ENCODE measurements at places on chromosomes 5 and 9.

DNA sequence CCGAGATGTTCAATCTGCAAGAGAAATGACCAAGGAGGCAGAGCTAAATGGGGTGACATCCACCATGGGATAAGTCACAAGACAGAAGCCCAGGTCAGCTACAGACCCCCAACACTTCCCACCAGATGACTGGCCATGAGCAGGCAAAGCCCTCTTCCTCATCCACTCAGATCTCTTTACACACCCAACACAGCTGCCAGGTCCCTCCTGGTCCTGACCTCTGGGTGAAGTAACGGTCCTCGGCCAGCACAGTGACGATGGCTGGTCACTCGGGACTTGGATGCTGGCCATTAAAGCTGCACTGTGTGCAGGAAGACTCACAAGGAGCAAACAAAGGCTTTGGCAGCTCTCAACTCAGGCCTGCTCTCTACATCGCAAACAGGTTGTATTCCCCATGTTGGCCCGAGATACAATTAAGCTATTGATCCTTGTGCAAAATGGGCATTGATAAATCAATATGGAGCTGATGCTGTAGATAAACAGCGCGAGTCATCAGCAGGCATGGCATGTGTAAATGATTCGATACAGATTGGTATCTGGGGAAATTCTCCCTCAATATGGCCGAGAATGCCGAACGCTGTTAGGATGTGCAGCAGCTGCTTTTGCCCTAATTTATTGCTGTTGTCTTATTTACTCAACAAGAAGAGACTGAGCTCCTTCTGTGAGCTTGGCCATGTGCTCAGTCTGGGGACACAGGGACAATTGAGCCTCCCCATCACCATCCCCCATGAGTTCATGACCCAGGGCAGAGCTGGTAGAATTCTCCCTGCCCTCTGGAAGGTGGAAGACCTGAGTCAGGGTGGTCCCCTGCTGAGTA lies 98.7 kb downstream of the C5orf15 start:
- no peak for DNase-seq

- DNase-seq, result no peak
Measured at GRCh38 chr5:38551030-38552017, 5.1 kb downstream of the LIFR start.

- DNase-seq, result no peak
Measured at GRCh38 chr5:74409166-74409706, 231.3 kb downstream of the ENC1 start.

- DNase-seq, result no peak
Measured at GRCh38 chr9:76020652-76021051, 130.2 kb downstream of the PCSK5 start.

DNA sequence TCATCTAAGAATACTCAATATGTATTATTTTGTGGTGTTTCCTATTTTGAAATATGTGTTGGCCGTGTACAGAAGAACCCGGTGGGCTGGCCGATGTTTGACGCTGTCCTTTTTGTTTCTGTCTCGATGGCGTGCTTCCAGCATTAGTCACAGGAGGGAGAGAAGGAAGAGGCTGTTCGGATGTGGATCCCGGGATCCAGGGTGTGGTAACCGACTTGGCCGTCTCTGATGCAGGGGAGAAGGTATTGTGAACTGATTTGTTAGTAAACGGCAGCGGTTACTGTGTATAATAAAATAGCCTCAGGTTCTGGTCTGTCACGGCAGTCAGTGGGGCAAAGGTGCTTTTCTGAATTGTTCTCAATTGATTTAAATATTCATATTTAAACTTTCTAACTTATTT lies 275.0 kb downstream of the ARHGEF28 start:
- DNase-seq, result no peak

DNA sequence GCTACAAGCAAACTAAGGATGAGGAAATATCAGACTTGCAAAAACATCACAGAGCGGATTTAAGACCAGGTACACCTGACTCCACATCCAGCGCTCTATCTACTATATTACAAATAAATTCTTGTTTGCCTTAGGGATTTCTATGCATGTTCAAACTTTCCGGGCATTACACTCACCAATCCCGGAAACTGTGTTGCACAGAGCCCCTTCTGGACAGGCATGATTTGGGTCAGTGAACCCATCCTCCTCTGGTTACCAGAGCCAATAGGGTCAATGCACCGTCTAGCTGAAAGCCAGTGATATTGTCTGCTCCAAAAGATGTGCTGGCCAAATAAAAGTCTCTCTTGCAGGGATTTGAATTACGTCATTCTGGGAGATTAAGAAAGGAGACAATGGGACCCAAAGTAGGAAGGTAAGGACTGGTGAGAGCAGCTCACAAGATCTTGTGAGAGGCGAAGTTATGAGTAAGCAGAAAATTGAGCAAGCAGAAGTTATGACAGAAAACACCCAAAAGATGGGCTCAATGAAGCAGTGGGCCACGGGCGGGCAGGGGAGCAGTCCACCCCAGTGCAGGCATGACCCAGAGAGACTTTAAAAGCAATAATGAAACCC lies 155.8 kb upstream of the RAI14 start:
- no peak for DNase-seq

DNA sequence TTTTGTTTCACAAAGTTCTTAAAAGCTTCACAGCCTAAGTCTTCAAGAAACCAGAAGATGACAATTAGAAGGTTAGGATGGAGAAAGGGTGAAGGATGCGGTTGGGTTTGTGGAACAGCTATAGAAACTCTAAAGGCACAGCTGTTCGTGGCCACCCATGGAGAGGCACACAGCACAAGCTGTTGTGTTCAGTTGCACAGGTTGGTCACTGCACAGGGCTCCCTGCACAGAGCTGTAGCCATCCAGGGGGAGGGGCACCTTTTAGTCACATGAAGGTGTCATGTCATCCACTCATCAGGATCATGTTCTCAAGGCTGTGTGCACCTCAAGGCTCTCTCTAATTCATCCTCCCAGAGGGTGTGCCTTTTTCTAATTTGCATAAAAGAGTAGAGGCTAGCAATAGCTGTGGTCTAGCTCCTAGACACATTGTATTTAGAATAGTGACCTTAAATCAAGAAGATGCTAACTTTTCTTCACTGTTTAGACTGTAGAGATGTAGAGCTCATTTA lies 5.0 kb upstream of the RASGRF2 start:
- DNase-seq, result no peak

DNA sequence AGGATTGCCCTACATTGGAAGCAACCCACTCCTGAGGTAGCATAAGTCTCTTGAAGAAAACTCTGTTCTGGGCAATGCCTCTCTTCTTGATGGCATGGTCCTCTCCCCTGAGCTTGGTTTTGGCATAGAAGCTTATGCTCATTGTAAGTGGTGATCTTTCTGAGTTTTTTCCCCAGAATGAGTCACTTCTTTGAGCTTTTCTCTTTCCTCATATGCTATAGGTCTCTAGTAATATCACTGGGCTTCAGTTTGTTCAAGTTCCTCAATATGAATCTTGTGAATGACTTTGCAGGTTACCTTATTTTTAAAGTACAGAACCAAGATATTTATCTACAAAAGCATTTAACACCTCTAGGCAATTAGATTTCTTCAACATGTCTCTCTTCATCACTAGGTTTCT lies 76.5 kb upstream of the ATG10 start:
- DNase-seq, result no peak

GRCh38 chr5:172211676-172212075 lies 17.7 kb downstream of the EFCAB9 start:
- no peak for DNase-seq

GRCh38 chr9:96022445-96023051 lies 147.1 kb downstream of the ERCC6L2 start:
- no peak for DNase-seq

DNA sequence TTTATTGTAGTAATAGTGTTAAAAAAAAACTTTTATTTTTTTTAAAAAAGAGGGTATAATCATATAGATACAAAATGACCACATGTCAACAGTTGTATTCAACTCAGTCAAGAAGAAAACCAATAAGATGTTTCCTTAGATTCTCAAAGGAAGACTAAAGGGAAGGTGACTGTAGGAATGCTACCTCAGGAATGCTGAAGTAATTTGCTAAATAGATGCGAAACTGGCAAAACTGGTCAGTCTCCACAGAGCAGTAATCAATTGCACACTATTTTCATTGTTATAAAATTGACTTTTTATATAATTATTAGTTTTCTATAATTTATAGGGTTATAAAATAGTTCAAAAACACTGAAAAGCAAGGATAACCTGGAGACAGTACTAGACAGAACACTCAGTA lies 204.8 kb downstream of the GABRG2 start:
- DNase-seq, result no peak

DNA sequence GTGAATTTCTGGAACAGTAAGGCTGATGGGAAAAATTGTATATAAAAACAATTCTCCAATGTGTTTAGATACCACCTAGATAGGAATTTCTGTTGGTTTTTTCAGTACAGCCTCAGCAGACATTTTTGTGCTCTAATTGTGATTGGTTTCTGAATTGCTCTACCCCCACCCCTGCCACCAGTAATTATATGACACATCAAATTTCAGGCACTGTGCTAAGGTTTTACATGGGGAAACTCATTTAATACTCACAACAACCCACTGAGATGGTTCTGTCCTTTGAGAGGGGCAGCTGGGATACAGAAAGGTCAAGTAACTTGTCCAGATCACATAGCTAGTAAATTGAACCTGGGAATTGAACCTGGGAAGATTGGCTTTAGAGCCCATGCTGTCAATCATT lies 288.0 kb downstream of the ARHGEF28 start:
- no peak for DNase-seq

- no peak for DNase-seq
Measured at GRCh38 chr5:20055301-20055700, 67.3 kb upstream of the CDH18 start.

DNA sequence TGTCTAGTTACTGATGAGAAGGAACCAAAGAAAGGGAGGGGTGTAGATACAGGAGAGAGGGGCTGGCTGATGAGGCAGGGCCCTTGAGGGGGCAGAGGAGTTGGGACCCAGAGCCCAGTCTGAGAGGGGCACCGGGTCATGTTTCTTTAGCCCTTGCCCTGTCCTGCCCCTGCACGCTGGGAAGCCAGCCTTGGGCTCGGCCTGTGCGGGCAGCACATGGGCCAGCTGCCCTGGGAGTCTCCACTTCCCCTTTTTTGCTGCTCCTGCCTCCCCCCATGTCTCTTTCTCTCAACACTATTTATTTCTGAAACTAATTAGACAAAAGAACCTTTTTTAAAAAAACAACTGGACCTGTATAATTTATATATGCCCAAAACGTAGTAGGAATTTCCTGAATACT lies 20.5 kb downstream of the MVB12B start:
- DNase-seq, result no peak

GRCh38 chr9:83526901-83527300 lies 11.3 kb downstream of the FRMD3 start:
- no peak for DNase-seq

DNA sequence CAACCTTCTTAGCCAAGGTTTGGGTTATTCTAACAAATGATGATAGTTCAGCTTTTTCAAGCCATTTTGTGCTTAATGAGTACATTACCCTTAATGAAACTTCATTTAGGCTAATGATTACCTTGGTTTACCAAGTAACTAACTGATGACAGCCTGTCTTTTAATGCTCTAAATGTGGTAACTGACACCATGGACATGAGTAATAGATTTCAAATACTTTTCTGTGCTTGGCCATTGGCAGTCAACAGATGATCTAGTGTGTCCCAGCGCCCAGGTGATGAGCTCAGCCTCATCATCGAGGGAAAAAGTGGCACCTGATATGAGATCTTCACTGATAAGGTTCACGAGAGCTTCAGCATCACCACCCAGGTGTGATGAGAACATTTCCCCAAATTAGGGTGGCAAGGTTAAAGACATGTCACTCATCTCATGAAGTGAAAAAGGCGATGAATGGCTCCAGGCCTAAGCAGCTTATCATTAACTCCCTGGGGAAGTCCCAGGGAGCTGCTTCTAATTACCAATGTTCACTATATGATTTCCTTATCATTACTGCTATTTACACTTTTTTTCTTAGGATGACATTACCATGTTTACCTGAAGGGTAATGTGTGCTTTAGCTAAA lies 296.0 kb downstream of the SPOCK1 start:
- no peak for DNase-seq

DNA sequence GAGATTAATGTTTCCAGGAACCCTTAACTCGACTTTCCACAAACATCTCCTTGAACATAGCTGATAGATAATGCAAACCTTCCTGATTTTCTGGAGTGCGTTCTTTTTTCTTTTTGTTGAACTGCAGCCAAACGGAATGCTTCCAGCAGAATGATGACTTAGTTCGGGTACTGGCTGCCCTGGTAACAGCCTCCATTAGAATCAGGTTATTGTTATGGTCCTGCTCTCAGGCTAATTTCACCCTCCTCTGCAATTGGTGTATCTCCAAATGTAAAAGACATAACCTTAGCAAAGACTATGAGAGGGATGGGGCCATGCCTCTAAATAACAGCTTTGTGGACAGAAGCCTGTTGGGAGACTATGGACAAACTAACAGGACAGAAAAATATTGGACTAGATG lies 116.5 kb downstream of the PDE4D start:
- no peak for DNase-seq

GRCh38 chr9:134562146-134562849 lies 79.3 kb upstream of the COL5A1 start:
- DNase-seq, result no peak

DNA sequence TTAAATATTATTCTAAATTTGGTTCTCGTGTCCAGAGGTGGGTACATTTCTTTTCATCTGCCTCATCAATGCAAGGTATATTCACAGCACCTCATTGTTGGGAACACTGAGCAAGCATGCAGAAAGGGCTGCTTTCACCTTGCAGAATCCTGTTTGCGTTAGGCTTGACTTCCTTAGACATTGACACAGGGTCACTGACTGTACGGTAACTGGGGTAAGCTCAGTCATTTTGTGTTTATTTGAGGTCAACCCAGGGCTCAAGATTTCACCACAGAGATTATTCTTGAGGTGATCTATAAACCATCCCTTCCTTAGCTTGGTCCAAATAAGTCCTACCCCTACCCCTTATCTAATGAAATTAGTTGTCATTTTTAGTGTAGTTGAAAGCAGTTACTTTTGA lies 1.7 kb upstream of the PTPDC1 start:
- no peak for DNase-seq

GRCh38 chr9:76456202-76456926 lies 2.6 kb upstream of the GCNT1 start:
- no peak for DNase-seq

- no peak for DNase-seq
Measured at GRCh38 chr9:90805006-90805996, 3.7 kb downstream of the SYK start.

DNA sequence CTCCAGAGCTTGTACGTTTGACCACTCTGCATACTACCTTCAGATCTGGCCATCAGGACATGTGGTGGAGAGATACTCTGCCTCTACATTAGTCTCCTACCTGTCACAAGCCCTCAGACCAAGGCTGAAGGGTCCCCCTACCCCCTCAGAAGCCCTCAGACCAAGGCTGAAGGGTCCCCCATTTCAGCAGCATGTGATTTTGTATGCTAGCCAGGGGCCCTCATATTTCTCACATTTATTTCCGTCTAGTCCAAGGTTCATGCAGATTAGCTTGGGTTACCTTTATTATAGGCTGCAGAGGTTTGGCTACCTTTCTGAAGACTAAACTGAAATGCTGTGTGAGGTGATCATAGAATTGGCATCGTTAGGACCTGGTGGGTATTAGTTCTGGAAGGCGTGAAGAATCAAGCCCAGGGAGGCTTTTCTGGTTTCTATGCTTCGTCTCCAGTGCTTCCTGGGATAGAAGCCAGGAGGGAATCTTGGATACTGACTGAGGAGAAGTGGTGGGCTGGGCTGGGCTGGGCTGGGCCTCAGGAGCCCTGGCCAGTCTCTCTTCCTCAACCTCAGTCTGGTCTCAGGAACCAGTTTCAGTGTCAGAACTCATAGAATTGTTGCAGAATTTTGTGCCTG lies 2.8 kb downstream of the SMIM32 start:
- no peak for DNase-seq

GRCh38 chr9:83336706-83337105 lies 201.5 kb downstream of the FRMD3 start:
- DNase-seq, result no peak
